ENCODE measurements at places on chromosomes 4 and X.

DNA sequence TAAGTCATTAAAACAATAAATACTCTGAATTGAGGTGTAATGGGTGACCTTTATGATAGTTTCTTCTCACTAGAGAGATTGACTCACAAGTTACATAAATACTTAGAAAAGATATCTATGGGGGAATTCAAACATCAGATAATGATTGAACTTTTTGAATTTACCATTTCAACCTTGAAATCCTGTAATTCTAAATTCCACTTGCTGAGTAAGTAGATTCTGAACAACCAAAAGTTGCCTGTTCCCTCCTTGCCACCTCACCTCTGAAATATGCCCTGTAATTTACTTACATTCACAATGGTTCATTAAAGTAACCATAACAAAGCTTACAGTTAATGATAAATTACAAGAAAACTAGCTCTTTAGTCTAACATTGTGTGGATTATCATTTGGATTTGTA, 43.3 kb upstream of the SLC39A8 start:
- DNase-seq = no peak

DNA sequence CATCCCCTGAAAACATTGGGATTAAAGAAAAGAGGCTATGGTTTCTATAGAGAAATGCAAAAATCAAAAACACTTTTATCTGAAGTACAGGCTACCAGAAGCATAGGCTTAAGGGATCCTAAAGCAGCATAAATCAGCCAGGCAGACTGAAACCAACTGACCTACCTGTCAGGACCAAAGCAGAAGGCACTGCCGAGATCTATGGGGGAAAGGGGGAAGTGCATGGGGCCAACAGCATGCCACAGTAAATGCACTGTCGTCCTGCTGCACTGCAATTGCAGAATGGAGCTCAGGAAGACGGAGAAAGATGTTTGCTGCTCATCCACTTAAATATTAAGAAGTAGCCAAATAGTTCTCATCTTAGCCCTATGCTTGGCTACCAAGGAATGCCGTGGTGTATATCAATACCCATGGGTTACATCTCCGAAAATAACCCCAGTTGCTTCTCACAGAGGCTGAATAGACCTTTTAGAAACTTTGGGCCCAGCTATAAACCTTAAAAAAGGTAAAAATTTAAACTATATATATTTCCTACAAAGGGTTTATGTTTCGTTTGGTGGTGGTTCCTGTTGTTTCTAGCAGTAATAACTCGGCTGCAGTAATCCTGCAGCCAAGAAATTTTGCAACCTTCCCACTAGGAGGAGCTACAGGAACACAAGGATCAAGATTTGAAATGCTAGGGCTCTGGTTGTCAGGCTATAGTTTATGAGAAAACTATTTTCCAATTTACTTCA, 312.2 kb upstream of the DIAPH2 start:
- no peak for DNase-seq

DNA sequence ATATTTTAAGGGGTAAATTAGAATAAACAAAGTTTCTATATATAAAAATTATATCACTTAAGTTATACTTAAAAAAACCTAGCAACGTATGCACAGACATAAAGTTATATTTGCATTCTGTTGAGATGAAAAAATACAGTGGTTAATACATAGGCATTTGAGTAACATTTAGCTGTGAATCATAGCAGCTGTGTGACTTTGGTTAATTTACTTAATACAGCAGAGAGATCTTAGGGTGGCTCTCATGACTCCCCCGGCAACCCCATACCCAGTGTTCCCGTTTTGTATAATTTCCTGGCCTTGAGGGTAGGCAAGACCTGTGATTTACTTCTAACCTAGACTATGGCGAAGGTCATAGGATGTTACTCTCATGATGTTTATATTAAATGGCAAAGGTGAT, 504.8 kb downstream of the INPP4B start:
- DNase-seq = no peak

DNA sequence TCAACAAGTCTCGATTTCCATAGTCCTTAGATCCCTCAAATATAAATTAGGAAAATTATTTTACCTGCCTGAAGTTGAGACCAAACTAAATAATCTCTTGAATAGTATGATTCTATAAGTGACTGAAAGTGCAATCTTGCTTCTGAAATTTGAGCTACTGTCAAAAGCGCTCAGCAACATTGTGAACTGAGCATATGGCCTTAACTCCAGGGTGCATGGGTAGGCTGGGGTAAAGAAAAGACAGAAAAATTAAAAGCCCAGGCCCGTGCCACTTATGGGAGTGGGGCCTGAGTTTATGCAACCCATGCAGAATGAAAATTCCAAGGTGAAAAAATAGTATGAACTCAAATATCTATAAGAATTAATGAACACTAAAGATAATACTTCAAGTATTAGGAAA, 9.8 kb downstream of the PGRMC2 start:
- DNase-seq = no peak

GRCh38 chrX:43467608-43468234, 188.4 kb upstream of the MAOA start:
- DNase-seq = no peak

DNA sequence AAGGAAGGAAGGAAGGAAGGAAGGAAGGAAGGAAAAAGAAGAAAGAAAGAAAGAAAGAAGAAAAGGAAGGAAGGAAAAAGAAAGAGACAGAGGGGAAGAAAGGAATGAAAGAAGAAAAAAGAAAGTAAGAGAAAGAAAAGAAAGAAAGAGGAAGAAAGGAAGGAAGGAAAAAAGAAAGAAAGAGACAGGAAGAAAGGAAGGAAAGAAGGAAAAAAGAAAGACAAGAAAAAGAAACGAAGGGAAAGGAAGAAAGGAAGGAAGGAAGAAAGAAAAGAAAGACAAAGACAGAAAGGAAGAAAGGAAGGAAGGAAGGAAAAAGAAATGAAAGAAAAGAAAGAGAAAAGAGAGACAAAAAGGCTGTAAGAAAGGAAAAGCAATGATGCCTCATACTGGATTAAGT, 101.1 kb upstream of the PPP2R3B start:
- no peak for DNase-seq

DNA sequence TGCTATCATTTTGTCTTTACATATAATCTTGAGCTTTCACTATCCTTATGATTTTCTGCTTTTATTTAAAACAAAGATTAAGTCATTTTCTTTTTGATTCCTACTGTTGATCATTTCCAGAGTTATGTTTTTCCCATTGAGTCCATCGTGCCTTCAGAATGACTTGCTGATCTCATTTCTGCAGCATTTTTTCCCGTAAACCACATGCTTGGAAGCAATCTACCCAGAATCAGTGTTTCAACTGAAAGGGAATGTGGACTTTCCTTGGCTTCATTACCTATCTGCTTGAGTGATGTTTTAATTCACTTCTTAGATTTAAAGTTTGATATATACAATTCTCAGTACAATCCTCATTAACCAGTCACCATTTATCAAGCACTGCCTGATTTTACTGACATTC, 192.4 kb upstream of the FSTL5 start:
- no peak for DNase-seq

- DNase-seq = no peak
Observed at GRCh38 chrX:134545510-134545909, 85.5 kb downstream of the HPRT1 start.

- DNase-seq = no peak
Observed at GRCh38 chr4:100041646-100042045, 91.6 kb upstream of the H2AZ1 start.

- DNase-seq = no peak
Observed at GRCh38 chr4:91681544-91681943, 622.2 kb upstream of the GRID2 start.

GRCh38 chrX:150375243-150375770, 12.2 kb downstream of the MAMLD1 start:
- no peak for DNase-seq

- no peak for DNase-seq
Observed at GRCh38 chr4:134539729-134540231, 338.2 kb upstream of the PABPC4L start.

GRCh38 chr4:155961575-155961974, 7.9 kb upstream of the CTSO start:
- no peak for DNase-seq

DNA sequence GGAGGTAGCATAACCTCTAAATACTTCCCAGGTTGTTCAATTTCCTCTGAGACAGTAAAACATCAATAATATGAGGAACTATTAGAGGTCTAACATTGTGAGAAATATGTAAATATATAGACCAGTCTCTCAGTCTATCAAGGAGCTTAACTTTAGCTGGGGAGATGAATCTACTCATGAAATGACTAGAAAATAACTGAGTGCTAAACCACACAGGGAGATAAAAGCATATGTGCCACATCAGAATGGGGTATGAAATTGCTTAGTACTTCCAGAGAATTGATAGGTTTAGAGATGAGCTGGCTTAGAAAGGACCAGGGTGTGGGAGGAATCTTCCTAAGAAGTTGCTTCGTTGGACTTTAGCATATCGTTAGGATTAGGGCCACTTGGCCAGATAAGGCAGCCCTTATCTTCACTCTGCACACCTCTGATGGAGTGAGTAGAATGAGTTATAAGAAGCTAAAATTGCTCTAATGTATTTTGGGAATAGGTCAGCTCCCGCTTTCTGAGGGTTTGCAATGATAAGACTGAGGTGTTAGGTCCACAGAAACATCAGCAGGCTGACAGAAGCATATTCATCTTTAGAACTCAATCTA, 299.2 kb downstream of the UNC5C start:
- DNase-seq = no peak

DNA sequence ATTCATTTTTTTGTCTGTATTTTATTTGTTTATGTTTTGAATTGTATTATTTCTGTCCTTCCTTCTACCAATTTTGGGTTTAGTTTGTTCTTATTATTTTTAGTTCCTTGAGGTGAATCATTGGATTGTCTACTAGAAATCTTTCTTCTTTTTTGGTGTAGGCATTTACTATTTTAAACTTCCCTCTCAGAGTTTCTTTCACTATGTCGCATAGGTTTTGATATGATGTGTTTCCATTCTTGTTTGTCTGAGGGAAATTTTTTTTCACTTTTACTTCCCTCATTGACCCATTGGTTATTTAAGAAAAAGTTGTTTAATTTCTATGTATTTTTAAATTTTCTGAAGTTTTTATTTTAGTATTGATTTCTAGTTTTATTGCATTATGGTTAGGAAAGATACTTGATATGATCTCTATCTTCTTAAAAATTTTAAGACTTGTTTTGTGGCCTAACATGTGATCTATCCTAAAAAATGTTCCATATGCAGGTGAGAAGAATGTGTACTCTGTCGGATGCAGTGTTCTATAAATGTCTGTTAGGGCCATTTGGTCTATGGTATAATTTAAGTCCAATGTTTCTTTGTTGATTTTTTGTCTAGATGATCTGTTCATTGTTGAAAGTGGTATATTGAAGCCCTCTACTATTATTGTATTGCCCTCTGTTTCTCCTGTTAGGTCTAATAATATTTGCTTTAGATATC, 68.8 kb downstream of the IL15 start:
- no peak for DNase-seq

- no peak for DNase-seq
Observed at GRCh38 chr4:113904877-113905276, 74.6 kb downstream of the ARSJ start.

DNA sequence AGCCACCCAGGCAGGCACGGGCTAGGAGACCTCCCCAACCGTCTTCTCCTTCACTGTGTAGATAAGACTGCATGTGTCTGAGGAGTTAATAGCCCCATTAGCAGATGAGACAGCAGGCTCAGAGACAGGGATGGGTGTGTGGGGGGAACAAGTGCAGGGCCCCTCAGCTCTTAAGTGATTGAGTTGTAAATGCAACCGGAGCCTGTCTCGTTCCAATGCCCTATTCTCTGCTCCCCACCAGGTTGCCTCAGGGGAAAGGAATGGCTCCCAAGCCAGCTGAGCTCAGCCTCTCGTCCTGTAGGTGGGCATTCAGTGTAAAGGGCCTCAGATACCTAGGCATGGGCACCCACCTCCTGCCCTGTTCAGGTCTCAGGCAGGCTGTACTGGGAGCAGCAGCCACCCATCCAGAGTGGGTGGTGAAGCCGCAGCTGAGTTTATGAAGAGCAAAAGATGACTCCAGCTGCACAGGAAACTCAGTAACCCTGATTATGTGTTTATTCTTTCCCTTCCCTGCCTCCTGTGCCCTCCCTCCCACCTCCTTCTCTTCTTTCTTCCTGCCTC, 87.3 kb downstream of the PJA1 start:
- DNase-seq = no peak

DNA sequence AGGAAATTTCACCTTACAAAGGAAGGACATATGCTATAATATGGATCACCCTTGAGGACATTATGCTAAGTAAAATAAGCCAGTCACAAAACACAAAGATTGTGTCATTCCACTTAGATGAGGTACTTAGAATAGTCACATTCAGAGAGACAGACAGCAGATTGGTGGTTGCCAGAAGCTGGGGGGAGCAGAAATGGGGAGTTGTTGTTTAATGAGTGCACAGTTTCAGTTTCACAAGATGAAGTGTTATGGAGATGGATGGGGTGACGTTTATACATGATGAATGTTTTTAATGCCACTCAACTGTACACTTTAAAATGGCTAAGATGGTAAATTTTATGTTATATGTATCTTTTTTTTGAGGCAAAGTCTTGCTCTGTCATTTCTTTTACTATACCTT, 14.8 kb upstream of the SPON2 start:
- peak; percentile 38 for DNase-seq

DNA sequence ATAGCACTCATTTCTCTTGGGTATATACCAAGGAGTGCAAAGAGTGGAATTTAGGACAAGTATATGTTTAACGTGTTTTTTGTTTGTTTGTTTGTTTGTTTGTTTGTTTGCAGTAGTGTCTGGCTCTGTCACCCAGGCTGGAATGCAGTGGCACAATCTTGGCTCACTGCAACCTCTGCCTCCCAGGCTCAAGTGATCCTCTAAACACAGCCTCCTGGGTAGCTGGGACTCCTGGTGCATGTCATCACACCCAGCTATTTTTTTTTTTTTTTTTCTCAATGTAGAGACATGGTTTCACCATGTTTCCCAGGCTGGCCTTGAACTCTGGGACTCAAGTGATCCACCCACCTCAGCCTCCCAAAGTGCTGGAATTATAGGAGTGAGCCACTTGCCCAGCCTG, 50.4 kb downstream of the SLC9A6 start:
- no peak for DNase-seq

- DNase-seq = no peak
Observed at GRCh38 chr4:57498251-57498650, 388.1 kb upstream of the IGFBP7 start.

Measured in central memory CD4-positive, alpha-beta T cell (primary cell).